T-helper 17 cell (primary cell): ENCODE measurements at places on chromosomes 4 and X.

GRCh38 chr4:66562276-66562806 is 892.1 kb upstream of the EPHA5 start:
- DNase-seq = no peak

DNA sequence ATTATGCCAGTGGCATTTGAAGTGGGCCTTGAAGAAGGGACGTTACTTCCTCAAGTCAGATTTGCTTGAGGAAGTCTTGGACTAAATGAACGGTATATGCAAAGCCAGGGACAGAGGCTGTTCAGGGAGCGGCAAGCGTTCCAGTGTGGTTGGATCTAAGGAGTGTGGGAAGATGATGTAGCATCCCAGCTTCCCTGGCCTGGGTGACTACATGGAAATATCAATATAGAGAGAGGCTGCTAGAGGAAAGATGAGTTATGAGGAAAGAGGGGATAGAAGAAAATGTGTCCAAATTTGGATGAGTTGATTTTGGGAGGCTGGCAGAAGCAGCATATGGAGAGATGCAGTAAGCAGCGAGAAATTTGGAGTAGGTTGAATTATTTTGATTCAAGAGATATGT is 432.5 kb upstream of the TENM3 start:
- no peak for DNase-seq

GRCh38 chr4:87025023-87025613 is 90.3 kb downstream of the AFF1 start:
- no peak for DNase-seq

DNA sequence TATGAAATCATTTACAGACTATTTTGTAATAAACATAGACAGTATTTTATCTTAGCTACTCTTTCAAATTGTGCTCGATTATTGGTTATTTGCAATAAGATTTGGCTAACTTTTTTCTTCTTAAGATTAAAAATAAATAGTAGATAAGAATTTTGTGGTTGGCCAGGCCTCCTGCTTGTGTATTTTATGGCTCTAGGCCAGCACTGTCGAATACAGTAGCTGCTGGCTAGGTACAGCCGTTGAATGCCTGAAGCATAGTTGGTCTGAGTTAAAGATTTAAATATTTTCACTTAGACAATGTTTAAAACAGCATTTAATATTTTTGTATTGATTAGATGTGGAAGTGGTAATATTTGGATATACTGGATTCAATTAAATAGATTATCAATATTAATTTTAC is 481.0 kb downstream of the SPRY1 start:
- DNase-seq = no peak

DNA sequence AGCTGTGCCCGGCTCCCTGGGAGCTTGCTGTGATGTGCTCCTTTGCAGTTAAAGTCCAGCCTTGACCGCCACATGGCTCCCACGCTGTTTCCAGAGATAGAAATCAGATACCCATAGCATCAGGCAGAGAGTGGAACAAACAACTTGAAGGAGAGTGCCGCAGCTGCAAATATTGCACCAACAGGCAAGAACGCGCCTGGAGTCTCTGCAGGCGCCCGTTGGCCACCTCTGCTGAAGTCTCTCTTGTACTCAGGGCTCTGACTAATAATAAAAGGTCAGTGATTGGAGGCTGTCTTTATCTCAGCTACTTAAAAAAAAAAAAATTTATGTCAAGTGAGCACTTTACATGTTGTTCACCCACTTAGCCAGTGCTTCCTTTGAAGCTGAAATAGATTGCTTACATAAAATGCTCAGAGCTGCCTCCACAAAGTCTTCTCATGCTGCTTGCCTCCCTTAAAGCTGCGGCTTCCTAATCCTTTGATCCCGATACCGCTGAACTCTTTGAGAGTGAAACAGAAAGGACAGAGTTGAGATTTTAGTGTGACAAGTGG is 30.9 kb upstream of the TENM3 start:
- no peak for DNase-seq

GRCh38 chr4:81605271-81605670 is 133.6 kb upstream of the RASGEF1B start:
- DNase-seq = no peak
